Activated T-helper 9 cell treated with anti-CD3 and anti-CD28 coated beads, Interleukin-2, amount 50 U/mL, for 16 hours (primary cell): ENCODE measurements at places on chromosomes 3 and 15.

GRCh38 chr3:61110576-61110975, 140.7 kb downstream of the FHIT start:
- DNase-seq: no peak

DNA sequence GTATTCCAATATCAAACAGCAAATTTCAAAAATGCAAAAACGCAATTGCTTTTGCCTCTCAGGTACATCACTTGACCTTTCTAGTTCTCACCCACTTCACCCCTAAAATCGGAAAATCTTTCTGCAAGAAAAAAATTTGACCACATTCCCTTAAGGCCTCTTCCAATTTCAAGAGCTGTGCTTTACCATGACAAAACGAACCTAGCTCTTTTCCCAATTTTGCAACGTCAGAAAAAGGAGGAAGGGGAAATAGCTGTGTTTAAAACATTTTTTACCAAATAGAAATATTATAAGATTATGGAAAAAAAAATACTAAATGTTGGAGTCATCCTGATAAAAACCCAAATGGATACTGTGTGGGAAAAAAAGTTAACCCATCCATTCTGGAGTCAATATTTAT, 1.1 kb upstream of the NR2C2 start:
- DNase-seq: no peak

- no peak for DNase-seq
Measured at GRCh38 chr15:76310475-76311099, 682 bp downstream of the ETFA start.

- DNase-seq: no peak
Measured at GRCh38 chr15:69597061-69597592, 144.5 kb downstream of the RPLP1 start.

GRCh38 chr15:36782681-36783080, 203.3 kb downstream of the CDIN1 start:
- no peak for DNase-seq

DNA sequence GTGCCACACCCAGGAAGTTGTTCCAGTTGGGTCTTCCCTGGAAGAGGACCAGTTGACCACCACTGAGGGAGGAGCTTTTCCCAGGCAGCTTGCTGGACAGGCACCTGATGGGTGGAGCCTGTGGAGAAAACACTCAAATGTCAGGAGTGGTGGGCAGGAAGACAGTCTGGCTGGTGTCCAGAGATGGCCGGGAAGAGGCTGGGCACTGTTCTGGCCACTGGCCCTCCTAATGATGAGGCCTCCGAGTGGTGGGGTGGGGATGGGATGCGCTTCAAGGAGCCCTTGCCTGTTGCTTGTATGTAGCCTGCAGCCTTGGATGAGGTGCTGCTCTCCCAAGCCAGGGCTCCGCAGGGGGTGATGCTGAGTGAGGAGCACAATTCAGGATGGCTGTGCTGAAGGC, 12.3 kb downstream of the PLEKHO2 start:
- DNase-seq: no peak

GRCh38 chr3:14138878-14139655, 14.2 kb downstream of the TMEM43 start:
- DNase-seq: no peak

DNA sequence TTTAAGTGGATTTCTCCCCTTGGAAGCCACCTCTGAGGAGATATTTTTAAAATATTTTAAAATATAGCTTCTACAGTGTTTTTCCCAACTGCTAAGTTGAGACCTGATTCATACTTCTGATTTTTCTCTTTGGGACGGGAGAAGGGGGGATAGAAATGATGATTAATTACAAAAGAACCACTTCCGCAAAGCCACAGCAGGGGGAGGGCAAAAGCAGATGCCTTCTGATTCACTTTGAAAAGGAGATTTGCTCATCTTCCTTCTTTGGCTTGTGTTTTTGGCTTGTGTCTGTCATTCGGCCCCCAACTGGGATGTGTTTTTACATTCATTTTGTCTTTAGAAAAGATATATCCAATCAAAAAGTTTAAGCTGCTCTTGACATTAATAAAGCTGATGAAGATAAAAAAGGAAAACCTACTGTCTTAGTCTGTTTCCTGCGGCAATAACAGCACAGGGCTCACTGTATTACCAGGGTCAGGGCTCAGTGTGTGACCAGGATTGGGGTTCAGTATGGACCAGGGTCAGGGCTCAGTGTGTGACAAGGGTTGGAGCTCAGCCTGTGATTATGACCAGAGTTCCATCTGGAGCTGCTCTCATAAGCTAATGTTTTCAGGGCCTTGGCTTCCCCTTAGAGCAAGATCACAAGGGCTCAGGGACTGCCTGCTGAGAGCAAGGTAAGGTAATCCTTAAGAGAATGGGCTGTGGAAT, 223.2 kb downstream of the MTHFS start:
- DNase-seq: no peak

GRCh38 chr3:127597020-127597771, 1.0 kb upstream of the MCM2 start:
- no peak for DNase-seq

DNA sequence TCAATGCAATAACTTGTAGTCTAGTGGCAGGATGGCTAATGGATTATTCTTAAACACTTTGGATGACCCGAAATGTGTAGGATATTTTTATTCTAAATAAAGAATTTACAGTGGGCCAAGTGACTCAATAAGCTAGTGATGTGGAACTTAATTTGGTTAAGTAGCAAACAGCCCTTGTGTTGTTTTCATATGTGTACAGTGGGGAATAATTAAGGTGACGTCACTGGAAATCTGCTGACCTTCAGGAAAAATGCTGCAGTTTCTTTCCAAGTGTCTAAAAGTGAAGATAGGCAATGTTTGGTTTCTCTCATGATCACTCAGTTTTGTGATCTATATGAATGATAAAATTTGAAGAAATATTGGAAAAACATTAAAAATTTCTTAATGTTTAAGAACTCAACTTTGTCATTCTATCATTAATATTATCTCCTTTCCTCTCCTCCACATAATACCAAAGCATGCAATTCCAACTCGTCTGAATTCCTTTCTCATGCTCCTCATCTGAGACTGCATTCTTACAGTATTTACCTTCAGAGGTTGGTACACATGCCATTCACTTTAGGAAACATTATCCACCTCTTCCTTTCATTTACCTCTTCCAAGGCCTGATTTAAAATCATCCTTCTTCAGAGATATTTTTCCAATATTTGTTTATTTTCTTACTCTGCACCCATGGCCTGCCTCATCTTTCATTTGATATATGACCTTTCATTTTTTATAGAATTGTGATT, 414.6 kb upstream of the ARPP21 start:
- no peak for DNase-seq
